HFFc6 (cell line): ENCODE measurements at places on chromosomes 12 and 14. TPM values are rescaled to one million over a fixed set of nuclear protein-coding genes. Genes with fewer than 3 reads are reported as not detected.

Gene PRMT5
- 92.7 to 112 TPM (median 112 TPM) in 3 replicates for total RNA-seq

DNA sequence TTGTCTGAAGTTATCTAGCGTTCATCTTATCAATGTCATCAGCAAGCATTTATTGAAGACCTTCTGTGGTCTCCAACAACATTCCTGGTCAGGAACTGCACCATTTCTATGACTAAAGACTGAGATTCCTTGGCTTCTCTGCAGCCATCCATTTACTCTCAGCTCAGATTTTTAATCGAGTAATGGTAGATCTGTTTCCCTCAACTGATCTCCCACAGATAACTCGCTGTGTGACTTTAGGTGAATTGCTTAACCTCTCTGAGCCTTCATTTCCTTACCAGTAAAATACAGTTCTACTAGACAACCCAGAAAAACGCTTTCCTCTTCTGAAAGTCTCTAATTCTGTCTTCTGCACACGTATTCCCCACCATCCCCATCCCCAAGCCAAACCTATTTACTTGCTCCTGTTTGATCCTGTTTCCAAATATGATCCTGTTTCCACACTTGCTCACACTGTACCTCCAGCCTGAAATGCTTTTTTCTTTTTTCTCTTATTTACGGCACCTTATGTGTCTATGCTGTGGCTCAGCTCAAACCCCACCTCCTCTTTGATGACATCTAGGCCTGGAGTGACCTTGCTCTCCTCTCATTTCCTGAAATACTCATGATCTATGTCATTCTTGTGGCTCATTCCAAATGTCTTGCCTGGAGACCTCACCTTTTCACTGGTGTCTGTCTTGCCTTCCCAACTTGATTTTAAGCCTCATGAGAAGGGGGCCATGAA, 21.8 kb downstream of the PLXNC1 start:
- no peak overlapping the region for H3K27ac ChIP-seq
- no peaks in the 10 kb centered on the region; the same call in 1 of the 2 replicates for H3K36me3 ChIP-seq
- H3K27me3 ChIP-seq = peaks cover 24% of the 10 kb centered on the region
- peaks cover 39% of the 10 kb centered on the region for H3K4me1 ChIP-seq
- peak; percentile 70 for DNase-seq

DNA sequence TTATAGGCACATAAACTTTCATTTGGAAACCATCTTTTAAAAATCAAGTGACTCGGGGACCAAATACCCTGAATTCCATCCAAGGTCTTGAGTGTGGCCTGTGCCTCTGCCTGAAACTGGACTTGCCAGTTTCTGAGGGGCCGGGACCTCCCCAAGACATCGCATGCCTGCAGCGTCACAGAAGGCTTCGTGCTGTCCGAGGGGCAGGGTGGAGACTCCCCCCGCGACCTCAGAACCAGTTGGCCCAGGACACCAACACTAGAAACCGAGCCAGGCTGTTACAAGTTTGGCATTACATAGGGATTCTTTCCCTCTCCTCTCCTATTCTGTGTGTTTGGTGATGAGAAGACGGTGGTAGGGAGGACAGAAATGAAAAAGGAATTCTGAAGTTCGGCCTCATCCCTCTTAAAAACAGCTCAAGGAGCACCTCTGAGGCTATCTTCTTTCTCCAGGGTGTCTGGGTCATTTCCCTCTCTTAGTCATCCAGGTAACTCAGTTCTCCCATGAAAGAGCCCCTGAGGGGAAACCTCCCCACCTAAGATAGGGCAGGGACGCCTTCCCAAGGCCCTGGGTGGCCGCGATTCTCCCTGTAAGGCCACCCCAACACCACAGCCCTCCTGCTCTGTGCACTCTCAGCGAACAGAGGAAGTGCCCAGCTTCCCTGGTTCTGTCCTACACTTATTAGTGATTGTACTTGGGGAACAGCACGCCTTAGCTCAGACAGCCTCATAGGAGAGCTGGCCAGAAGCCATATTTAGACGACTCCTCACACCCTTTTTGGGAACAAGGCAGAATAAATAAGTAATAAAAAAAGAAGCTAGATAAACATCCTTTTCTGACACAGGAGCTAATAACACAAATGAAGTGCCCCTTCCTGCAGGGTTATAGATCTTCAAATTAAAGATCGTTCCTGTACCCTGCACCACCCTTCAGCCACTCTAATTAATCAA, 93.8 kb downstream of the BCL11B start:
- DNase-seq = no peak
- H3K4me1 ChIP-seq = no peaks in the 10 kb centered on the region
- H3K27me3 ChIP-seq = no peaks in the 10 kb centered on the region; the same call in 1 of the 2 replicates
- H3K36me3 ChIP-seq = no peaks in the 10 kb centered on the region
- no peak overlapping the region for H3K4me3 ChIP-seq
- no peak overlapping the region for H3K27ac ChIP-seq

DNA sequence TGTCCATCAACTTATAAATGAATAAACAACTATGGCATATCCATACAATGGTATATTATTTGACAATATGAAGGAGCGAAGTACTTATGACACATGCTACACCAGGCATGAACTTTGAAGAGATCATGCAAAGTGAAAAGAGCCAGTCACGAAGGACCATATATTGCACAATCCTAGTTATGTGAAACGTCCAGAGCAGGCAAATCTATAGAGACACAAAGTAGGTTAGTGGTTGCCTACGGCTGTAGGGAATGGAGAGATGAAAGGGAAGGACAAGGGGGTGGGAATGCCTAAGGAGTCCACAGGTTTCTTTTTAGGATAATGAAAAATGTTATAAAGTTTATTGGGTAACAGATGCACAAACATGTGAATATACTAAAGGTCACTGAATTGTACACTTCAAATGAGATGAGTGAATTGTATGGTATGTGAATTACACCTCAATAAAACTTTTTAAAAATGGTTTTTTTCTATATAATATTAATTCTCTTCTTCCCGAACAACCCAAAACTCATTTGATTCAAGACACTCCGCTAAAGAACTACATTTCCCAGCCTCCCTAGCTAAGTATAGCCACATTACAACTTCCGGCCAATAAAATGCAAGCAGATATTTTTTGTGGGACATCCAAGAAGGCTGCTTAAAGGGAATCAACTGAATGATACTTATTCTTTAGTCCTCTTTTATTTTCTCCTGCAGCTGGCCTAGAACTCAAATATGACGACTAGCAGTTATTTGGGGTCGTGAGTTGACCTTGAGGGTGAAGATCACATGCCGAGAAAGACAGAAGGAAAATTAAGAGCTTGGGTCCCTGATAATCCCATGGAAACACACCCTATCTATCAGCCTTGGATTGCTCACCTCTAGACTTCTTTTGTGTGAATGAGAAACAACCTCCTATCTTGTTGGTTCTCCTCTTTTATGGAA, 187.2 kb downstream of the TTC8 start:
- no peaks in the 10 kb centered on the region for H3K36me3 ChIP-seq
- H3K27ac ChIP-seq = no peak overlapping the region

GRCh38 chr14:20697273-20698017, 8.9 kb downstream of the ANG start:
- peaks cover 10% of the 10 kb centered on the region for H3K4me1 ChIP-seq
- H3K27ac ChIP-seq = no peak overlapping the region
- peak; percentile 67 for DNase-seq
- H3K36me3 ChIP-seq = no peaks in the 10 kb centered on the region

GRCh38 chr12:127270193-127270592, 996.8 kb upstream of the TMEM132C start:
- peaks cover 76% of the 10 kb centered on the region for H3K4me1 ChIP-seq
- no peak overlapping the region for H3K4me3 ChIP-seq

DNA sequence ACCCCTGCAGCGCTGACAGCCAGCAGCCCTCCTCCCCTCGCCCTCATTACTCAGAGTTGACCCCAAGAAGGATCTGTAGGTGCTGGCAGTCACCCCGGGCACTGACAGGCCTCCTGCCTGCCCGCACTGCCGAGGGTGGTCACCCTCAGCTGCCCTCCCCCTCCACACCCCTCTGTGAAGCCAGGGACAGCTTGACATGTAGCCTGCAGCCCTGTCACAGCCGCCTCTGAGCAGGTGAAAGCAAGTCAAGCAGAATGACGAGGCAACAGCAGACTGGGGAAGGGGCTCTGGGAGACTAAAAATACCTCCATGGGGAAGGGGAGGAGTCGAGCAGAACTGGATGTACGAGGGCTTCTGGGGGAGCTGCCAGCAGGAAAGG, 178.1 kb downstream of the DPF3 start:
- H3K4me3 ChIP-seq = no peak overlapping the region
- no peak overlapping the region for H3K27ac ChIP-seq
- peaks cover 15% of the 10 kb centered on the region for H3K36me3 ChIP-seq
- H3K27me3 ChIP-seq = no peaks in the 10 kb centered on the region; the same call in 1 of the 2 replicates
- DNase-seq = no peak

GRCh38 chr14:65336191-65336591, 76.3 kb upstream of the FUT8 start:
- peak; percentile 70 for DNase-seq
- H3K4me1 ChIP-seq = peaks cover 77% of the 10 kb centered on the region
- peak overlapping the region; percentile 95 for H3K27ac ChIP-seq
- no peaks in the 10 kb centered on the region; the same call in 1 of the 2 replicates for H3K27me3 ChIP-seq

- peaks cover 27% of the 10 kb centered on the region for H3K27me3 ChIP-seq
- no peak overlapping the region for H3K27ac ChIP-seq
- DNase-seq = no peak
- H3K4me1 ChIP-seq = no peaks in the 10 kb centered on the region
- H3K36me3 ChIP-seq = no peaks in the 10 kb centered on the region
Measured at GRCh38 chr14:77203611-77204458, 22.2 kb downstream of the TMEM63C start.

DNA sequence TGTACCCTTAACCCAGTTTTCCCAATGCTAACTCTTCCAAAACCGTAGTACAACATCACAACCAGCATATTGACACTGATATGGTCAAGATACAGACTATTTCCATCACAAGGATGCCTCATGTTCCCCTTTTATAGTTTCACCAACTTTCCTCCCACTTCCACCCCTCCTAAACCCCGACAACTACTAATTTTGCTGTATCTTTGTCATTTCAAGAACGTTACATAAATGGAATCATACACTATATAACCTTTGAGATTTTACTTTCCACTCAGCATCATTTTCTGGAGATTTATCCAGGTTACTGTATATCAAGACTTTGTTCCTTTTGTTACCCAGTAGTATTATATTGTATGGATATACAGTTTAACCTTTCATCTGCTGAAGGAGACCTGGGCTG, 88.9 kb downstream of the MED13L start:
- H3K4me1 ChIP-seq = peaks cover 78% of the 10 kb centered on the region
- peaks cover 4% of the 10 kb centered on the region; the same call in 1 of the 2 replicates for H3K27me3 ChIP-seq
- H3K36me3 ChIP-seq = no peaks in the 10 kb centered on the region
- no peak overlapping the region for H3K4me3 ChIP-seq

DNA sequence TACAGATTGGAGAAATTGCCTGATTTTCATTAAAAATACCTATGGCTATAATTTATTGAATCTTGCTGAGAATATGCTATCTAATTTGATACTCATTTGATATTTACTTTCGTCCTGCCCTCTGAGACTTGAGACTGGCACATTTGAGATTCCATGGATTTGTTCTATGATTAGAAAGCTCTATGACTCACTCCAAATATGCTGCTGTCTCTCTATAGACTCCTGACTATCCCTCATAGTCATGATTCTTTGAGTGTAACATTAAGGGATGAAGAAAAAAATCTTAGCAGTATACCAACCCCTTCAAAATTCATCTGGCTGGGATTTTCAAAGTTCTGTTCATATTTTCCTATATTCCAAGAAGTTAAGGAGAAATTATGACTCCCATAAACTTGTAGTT, 191.9 kb downstream of the LRIG3 start:
- peak; percentile 37 for DNase-seq
- H3K4me3 ChIP-seq = no peak overlapping the region
- peaks cover 16% of the 10 kb centered on the region for H3K4me1 ChIP-seq
- no peak overlapping the region for H3K27ac ChIP-seq
- H3K27me3 ChIP-seq = no peaks in the 10 kb centered on the region; the same call in 1 of the 2 replicates
- no peaks in the 10 kb centered on the region for H3K36me3 ChIP-seq

DNA sequence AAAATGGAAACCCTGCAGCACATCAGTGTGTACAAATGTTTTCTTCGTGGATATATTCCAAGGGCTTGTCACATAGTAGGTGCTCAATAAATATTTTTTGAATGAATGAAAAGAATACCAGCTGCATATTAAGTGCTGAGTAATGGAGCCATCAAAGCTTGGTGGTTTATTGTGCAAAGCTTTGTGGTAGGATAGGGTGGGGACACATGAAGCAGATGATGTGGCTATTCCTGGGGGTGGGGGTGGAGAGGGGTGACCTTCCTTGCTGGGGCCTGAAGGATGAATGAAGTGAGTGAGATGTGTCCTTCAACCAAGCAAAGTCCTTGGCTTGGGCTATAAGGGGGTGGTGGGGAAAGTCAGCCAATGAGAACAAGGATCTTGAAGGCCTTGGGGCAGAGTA, 4.3 kb upstream of the KRT81 start:
- no peaks in the 10 kb centered on the region for H3K36me3 ChIP-seq
- no peak overlapping the region for H3K27ac ChIP-seq
- no peaks in the 10 kb centered on the region for H3K4me1 ChIP-seq
- H3K4me3 ChIP-seq = no peak overlapping the region

DNA sequence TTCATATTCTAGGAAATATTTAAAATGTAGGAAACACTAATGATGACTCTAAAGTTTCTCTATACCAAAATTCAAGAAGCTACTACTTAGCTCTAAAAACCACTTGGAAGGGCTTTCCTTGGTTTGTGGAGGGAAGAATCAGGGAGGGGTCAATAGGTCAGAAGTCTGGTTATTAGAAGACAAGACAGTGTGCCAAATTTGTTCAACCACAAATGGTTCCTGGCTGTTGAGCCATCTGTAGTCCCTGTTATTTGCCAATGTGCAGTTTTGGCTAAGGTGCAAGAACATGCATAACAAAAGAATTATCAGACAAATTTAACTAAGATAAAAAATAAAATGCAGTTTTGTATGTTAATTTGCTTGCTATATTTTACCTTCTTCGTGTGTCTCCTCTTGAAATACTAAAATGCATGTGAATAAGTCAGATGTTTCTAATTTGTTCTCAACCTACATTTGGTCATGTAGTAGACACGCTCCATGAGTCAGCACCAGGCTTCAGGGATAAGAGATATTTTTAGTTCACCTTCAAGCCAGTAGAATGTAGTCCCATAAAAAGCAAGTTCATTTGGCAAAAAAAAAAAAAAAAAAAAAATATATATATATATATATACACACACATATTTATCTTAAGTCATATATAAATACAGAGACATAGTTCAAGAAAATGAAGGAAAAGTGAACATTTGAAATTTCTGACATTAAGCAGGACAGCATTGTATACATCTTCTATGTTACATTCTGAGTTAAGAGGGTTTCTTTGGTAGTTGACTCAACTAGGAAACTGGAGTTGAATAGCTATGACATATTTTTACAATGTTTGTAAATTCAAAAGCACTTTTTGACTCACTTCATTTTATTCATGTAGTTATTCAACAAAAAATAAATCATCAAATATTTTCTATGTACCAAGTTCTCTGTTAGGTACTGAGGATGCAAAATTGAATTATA, 123.3 kb downstream of the KCNC2 start:
- H3K27me3 ChIP-seq = no peaks in the 10 kb centered on the region
- peaks cover 32% of the 10 kb centered on the region for H3K4me1 ChIP-seq
- no peaks in the 10 kb centered on the region for H3K36me3 ChIP-seq
- no peak overlapping the region for H3K27ac ChIP-seq

- no peak for DNase-seq
- H3K36me3 ChIP-seq = peaks cover 44% of the 10 kb centered on the region
- H3K4me3 ChIP-seq = no peak overlapping the region
- peak overlapping the region; percentile 24; the same call in 1 of the 2 replicates for H3K27ac ChIP-seq
- H3K4me1 ChIP-seq = peaks cover 11% of the 10 kb centered on the region; the same call in 1 of the 2 replicates
- H3K27me3 ChIP-seq = peaks cover 5% of the 10 kb centered on the region
Measured at GRCh38 chr12:123250471-123251383, 17.5 kb downstream of the MTRFR start.

- H3K4me1 ChIP-seq = peaks cover 14% of the 10 kb centered on the region
- H3K4me3 ChIP-seq = no peak overlapping the region
- no peak overlapping the region for H3K27ac ChIP-seq
Measured at GRCh38 chr12:68886636-68887572, 46.1 kb downstream of the CPM start.
